ENCODE measurements at places on chromosomes 16 and 17.
A peak's percentile ranks its signal among the peaks of the same experiment; 100 is the strongest.

- DNase-seq: no peak
These were observed 977.4 kb downstream of the KCNJ18 start for GRCh38 chr17:22669721-22670120.

GRCh38 chr16:79183571-79183970, 417.0 kb downstream of the MAF start:
- no peak for DNase-seq

- no peak for DNase-seq
These were observed 3.3 kb downstream of the ABI3 start for GRCh38 chr17:49213847-49214246.

- DNase-seq: no peak
These were observed 9.4 kb downstream of the GRIN2C start for GRCh38 chr17:74850310-74850709.

DNA sequence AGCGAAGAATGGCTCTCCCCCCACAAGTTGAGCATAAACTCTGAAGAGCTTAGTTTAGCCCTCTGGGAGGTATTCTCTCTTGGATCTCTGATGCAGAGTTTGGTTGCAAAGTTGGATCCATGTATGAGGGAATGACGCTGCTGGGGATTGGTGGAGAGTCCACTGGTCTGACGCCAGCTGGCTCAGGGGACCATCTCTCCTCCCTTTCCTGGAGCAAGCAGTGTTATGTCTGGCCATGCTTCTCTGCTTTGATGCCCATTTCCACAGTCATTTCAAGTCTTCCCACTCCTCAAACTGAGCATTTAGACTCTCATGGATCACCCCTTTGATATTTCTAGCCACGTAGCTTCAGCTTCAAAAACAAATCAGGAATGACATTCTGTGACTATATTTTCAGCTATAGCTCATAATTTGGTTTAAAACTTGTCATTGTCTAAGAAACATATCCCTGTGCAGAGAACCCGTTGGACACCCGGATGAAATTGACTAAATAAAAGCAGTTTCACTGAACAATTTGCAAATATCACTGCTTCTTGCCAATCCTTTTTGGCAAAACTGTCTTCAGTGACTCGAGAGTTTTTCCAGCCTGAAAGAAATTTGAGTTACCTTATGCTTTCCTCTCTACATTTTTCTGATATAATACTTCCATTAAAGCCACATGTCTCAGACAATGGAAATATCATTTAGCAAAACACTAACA, 193.4 kb upstream of the CDH11 start:
- no peak for DNase-seq

DNA sequence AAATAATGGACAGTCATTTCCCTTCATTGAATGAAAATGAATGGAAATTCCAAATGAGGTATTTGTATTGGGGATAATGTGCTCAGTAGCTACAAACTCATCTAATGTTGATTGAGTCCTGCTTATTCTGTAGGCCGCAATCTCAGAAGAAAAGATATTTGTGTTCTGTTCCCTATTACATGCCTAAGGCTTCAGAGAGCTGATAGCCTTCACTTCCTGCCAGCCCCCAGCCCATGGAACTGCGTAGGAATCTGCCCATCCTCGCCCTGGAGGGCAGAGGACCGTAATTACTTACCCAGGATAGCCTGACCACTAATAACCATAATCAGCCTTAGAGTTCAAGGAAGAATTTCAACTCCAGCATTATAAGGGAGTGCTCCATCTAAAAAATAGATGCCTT, 17.9 kb upstream of the SNTB2 start:
- DNase-seq: no peak

DNA sequence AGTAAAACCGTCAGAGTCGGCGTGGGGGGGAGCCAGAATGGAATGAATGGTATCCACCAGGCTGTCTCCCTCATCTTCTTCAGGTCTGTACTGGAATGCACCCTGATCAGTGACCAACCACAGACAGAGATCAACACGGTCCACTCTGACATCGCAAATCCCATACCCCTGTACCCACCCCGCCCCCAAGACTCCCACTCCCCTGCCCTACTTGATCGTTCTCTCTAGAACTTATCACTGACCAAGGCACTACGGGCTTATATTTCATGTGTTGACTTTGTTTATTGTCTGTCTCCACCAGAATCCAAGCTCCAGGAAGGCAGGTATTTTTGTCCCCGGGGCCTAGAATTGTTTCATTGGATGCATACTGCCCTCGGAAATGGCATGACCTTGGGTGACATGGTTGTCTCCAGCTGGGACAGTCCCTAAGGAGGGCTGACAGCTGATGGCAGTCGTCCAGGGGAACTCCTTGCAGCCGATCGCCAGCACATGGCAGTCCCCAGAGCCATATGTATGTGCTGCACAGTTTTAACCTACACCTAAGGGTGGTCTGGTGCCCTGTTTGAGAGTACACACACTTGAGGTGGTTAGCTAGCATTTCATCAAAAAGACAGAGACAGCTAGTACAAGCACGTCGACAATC, 526 bp upstream of the MFSD6L start:
- no peak for DNase-seq

- peak; percentile 24 for DNase-seq
These were observed 21.4 kb downstream of the RPS6KB1 start for GRCh38 chr17:59914274-59914854.

DNA sequence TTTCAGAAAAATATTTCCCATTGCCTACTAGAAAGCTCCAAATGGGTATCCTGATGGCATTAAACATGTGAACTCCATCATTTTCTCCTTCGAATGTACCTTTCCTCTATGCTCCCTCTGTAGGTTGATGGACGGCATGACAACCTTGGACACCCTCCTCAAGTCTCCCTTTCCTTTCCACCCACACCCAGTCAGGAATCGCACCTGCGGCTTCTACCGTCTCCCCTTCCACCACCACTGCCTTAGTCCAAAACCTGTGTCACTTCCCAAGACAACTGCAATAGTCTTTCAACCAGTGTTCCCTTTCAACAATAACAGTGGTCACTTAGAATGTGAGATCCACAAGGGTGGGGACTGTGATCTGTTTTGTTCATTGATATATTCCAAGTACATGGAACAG, 233.1 kb upstream of the AXIN2 start:
- peak; percentile 10 for DNase-seq

- no peak for DNase-seq
These were observed 14.1 kb downstream of the MFSD11 start for GRCh38 chr17:76752006-76752405.

DNA sequence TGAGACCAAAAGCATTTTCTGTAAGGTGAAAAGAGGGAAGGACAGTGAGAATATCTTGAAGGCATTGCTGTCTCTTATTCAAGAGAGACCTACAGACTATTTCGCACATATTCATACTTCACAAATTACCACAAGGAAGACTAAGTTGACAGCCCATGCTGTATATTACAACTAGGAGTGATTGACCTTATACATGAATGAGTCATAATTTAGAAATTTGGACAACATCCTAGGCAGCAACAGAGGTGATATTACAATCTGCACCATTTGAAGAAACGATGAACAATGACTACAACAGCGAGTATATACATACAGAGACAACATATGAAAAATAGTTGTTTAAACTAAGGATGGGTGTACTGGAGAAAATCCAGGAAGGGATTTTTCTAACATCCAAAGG, 971.7 kb downstream of the CDH11 start:
- no peak for DNase-seq

DNA sequence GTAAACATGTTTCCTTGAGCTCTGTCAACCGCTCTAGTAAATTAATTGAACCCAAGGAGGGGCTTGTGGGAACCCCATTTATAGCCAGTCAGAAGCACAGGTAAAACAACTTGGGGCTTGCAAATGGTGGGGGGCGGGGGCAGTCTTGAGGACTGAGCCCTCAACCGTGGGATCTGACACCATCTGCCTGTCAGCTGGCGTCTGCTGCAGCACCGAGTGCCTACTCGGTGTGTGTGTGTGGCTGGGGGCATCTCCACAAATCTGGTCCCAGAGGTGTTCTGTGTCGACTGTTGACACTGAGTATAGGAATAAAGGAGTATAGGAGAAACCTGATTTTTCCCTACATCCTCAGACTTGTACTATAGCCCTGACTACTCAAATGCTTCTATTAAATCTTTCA, 20.6 kb downstream of the CREBBP start:
- no peak for DNase-seq

DNA sequence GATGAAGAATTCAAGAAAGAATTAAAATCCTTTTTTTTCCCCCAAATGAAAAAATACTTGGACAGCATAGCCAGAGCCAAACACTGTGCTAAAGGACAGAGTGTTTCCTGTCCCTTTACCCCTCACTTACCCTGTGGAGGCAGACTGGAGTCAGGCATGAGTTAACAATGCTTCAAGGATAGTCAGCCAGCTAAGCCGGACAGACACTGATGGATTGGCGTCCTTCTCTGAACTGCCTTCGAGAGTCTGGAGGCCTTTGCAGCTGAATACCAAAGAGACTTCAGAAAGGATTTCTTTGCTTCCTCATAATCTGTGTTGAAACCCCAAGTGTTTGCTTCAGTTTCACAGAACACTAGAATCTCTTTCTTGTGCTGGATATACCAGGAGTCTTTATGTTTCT, 4.6 kb downstream of the METTL9 start:
- DNase-seq: no peak

GRCh38 chr17:47301831-47302230, 21.9 kb upstream of the EFCAB13 start:
- DNase-seq: no peak

DNA sequence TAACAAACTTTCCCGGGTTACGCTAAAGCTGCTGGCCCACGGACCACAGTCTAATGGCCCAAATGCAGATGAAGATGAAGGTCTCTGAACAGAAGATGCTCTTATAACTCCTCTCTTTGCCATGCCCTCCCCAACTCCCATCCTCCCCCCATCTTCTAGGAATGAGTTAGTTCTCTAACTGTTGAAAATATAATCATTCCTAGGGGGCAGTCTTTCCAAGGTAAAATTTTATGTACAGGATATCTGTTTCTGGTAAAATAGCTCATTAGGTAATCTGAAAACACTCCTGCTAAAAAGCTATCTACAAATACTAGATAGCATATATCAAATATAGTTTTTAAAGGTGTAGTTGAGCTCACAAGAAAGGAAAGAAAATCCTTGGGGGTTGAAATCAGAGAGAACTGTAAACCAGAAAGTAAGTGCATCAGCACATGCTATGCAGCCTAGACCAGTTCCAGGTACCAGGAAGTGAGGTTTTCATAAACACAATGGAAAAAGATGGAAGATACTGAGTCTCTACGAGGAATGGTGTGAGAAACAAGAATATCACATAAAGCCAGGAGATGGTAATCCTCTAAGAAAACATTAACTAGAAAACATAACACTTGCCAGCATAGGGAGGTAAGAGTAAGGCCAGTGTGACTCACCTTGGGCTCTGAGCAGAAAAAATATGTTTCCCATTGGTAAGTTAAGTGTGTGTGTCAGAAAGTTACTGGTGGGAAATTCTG, 38.1 kb downstream of the CMC2 start:
- DNase-seq: no peak

DNA sequence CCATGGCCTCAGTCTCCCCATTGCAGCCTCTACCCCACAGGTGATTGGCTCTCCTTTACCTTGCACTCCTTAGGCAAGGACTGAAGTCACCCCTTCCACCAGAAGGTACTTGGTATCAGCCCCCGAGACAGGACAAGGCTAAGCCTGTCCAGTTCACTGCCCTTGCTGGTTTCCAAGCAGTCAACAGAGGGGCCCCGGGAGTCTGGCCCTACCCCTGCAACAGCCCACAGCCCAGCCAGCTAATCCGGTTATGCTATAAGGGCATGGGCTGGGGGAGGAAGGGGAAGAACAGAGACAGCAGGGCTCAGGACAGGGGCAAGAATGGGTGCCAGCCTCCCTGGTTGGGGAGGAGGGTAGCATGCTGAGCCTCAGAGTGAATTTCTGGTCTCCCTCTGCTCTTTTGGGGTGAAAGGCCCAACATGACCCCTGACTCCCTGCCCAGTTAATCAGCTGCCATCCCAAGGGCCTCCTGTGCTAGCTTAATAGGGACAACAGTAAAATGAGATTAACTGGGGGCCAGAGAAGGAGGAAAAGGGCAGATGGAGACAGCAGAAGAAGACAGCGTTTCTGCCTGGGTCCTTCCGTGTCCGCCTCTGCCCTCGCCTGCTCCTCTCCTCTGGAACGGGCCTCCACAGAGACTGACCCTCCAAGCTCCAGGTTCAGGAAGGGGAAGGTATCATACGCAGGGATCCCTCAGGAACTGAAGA, 10.7 kb downstream of the DLG4 start:
- DNase-seq: no peak

GRCh38 chr16:28494121-28494851, at the start of gene APOBR:
Gene APOBR (plus strand): TSS chr16:28494643. CDS start chr16:28494682, 39 bp downstream.
- no peak for DNase-seq

- no peak for DNase-seq
These were observed 12.1 kb downstream of the TMEM95 start for GRCh38 chr17:7367083-7367482.

DNA sequence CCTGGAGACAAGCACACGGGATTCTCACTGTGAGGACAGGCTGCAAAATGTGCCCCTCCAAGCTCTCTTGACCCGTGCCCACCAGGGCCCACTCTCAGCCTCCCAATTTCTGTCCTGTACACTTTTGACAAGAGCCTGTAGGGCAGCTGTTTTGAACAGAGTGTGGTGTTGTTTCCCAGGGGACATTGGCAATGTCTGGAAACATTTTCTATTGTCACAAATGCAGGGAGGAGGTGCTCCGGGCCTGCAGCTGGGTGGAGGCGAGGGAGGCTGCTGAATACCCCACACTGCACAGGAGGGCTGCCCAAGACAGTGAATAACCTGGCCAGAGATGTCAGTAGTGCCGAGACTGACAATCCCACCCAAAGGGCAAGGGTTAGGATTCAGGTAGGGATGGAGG, 10.5 kb downstream of the CEP295NL start:
- DNase-seq: no peak

DNA sequence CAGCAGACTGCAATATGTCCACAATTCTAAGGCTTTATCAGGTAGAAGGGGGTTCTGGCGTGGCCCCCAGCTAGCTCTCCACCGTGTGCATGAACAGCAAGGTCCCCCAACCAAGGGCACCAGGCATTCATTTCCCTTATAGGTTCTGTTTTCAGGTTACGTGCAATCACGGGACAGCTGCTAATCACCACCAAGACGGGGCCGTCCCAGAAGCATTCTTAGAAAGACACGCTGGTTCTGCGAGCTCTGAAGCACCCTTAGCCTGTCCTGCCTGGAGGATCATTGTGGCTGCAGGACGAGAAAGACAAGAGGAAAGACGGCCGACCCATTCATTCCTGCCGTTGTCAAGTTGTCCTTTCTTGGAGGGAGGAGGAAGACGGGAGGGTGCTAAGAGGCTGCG, 302.9 kb downstream of the SOX9 start:
- DNase-seq: no peak

DNA sequence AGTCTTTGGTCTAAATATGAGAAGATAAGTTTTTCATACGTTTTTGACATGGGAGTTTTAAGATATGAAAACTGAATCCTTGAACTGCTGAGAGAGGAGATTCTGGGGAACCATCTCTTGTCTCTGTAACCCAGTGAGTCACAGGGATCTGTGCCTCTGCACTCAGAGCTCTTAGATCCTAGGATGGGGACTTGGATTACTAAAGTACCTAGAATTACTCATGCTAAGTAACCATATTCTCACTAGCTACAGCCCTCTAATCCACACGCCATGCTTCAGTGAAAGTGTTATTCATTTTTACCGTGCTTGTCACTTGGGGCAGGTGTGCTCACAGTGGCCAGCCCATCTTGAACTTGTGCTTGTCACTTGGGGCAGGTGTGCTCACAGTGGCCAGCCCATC, 2.0 kb downstream of the MRM3 start:
- no peak for DNase-seq

GRCh38 chr16:62149631-62150030, 113.4 kb upstream of the CDH8 start:
- DNase-seq: no peak

All from NCI-H748 treated with DMSO at 0.1 percent for 48 hours (cell line).